ENCODE measurements at places on chromosomes 1 and 21.

DNA sequence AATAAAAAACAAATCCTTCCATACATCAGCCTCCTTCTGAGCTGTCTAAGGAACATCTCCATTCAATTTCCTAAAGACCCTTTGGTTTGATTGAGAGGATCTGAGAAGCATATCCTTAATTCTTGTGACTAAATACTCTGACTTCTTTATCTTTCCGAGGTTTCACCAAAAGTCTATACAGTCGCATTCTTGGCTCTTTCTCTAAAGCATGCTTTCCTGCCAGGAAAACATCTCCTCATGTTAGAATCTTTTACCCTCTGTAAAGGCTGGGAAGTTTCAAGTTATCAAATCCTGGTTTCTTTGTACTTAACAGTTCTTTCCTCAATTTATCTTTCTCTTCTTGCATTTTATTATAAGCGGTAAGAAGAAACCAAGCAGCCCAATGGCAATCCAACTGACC lies 630.4 kb downstream of the PTPRC start:
- DNase-seq = no peak

DNA sequence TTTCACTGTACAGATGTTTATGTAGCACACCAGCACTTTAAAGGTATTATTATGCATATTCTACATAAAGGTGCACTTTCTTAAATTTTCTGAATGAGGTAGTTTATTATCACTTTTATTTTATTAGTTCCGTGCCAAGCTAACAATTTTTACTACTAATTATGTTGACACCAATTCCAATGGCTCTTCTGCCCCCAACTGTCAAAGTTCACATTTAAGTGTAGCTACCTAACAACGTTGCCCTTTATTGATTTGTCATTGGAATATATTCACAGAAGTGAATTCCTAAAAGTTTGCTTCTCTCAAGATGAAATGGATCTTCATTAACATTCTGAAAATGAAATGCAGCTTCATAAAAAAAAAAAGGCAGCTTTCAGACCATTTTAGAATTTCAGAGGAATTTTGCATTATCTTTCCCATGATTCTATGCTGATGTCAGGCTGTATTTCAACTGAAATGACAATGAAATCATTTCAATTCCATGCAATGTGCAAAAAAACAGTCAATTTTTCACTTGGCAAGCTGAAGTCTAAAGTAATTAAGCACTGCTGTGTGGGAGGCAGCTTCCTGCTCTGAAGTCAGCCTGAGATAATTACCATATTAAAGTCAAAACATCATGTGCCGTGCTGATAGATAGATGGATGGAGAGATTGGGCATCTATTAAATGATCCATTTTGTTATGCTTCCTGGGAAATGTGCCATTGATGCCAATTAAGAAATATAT lies 229.2 kb downstream of the TTLL7 start:
- DNase-seq = no peak

- DNase-seq = no peak
These were observed 95.9 kb downstream of the PTPRU start for GRCh38 chr1:29332204-29332603.

DNA sequence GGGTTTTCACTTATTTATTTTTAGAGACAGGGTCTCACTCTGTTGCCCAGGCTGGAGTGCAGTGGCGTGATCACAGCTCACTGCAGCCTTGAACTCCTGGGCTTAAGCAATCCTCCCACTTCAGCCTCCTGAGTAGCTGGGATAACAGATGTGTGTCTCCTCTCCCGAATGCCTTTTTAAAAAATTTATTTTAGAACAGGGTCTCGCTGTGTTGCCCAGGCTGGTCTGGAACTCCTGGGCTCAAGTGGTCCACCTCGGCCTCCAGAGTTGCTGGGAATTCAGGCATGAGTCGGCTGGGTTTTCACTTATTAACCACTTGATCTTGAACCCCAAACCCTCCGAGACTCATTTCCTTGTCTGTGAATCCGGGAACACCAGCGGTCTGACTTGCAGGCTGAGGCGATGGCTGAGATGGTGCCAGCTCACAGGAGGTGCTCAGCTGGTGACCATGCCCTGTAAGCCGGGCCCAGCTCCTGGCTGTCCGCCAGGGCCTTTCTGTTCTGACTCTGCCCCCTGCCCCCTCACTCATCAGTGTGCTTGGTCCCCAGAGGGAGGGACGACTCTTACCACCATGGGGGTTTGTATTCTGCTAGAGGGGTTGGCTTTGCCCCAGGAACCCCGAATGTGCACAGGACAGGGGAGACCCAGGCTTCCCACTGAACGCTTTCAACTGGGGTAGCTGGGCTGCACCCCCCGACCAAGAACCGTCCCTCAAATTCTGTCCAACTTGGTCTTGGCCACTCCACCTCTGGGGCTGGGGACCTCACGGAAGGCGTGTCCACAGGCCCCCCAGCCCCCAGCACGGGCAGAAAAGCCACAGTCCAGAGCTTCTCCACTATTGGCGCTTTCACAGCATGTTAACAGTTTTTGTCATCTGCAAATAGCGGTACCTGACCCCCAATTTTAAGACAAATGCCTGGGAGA lies 22.5 kb downstream of the MMEL1 start:
- DNase-seq = no peak

DNA sequence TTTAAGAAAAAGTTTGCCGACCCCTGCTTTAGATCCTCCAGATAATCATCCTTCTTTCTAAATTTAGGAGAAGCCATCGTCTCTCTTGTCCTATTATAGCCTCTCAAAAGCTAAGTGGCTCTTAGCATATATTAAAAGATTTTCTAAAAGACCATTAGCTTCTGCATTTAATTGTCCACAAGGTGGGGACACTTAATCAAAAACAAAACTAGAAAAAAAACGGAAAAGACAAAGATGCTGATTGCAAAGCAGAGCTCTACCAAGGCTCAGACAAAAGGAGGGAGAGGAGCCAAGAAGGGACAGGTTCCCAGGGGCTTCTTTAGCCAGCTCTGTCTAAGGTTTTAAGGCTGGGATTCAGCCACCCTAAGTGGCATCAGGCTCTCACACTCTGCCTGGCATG lies 128.3 kb upstream of the HMGB4 start:
- no peak for DNase-seq

- no peak for DNase-seq
These were observed 26.7 kb downstream of the RC3H1 start for GRCh38 chr1:173995475-173995874.

DNA sequence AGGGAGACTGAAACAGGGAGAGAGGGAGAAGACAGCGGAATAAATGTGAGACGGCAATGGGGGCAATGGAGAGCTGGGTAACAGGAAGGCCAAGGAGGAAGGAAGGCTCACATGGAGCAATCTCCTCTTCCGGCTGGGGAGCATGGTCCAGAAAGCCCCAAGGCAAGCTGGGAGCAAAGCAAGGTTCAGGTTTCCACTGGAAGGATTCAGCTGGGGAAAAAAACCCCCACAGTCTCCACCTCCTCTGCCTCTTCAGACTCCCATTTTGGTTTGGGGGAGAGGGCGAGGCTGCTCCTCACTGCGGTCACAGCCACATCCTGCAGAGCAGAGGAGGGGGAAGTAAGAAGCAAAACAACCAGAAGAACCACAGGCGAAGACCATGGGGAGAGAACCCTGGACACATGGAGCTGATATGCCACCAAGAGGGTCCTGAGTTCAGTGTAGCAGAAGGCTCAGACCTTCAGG lies 650 bp downstream of the TNFAIP8L2 start:
- no peak for DNase-seq

- no peak for DNase-seq
These were observed 115.9 kb downstream of the OMA1 start for GRCh38 chr1:58430421-58431275.

- no peak for DNase-seq
These were observed 17.7 kb downstream of the KCNA2 start for GRCh38 chr1:110588486-110588885.

- no peak for DNase-seq
These were observed 2.5 kb downstream of the MR1 start for GRCh38 chr1:181036107-181036836.

GRCh38 chr1:234769986-234770795 lies 160.2 kb upstream of the IRF2BP2 start:
- no peak for DNase-seq

GRCh38 chr1:181159451-181160140 lies 71.1 kb downstream of the IER5 start:
- DNase-seq = no peak

DNA sequence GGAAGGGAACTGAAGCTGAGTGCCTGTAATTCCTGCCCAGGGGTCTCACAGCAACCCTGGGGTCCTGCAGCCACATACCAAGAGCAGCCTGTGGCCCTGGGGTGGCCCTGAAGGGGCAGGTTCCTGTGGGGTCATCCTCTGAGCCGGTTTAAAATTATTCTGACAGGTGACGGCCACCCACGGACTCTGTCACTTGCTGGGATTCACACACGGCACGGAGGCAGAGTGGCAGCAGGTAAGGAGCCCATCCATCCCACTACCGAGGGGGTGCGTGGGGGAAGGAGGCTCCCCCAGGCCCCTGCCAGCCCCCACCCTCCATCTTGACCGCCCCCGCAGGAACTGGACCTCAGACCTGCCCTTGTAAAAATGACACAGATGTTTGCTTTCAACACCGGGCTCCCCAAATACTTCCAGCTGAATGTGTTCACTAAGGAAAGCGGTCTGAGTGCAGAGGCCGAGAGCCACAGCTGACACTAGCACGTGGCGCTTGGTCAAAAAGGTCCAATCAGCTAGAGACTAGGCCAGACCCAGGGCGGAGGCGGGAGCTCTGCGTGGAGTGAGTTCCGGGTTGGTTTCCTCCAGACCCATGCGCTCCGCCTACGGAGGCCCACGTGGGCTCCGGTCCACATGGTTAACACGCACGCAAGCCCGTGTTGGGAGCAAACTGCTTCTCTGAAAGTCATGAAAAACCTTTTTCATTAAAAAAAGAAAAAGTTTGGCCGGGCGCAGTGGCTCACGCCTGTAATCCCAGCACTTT lies 10.0 kb downstream of the YBEY start:
- peak; percentile 46 for DNase-seq

GRCh38 chr1:9284061-9284460 lies 8.6 kb upstream of the SPSB1 start:
- DNase-seq = no peak

DNA sequence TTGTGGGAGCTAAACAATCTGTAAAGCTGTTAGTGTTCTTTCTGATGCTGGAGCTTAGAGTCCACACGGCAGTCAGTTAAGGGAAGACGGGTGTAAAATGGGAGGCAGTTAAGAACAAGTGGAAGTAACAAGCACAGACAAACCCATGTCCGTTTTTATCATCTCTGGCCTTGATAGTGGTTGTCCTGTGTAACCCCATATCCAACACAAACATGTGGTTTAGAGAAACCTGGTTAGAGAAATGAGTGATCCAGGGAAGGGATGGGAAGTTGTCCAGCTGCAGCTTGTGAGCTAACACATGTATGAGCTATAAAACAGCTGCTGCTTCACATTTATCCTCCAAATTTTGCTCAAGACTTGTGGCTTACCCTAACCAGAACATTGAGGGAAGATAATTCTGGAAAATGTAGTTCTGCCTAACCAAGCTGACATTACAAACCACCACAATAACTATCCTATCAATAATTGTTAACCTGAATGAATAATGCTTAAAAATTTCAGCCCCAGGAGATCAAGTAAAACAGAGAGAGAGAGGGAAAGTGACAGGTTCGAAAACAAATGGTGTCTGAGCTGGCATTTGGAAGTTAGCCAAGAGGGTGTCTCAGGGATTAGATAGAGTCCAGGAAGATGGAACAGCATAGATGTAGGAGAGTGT lies 10.6 kb upstream of the C1orf162 start:
- DNase-seq = no peak

- DNase-seq = no peak
These were observed 117.2 kb downstream of the CNIH3 start for GRCh38 chr1:224733027-224733911.

- DNase-seq = no peak
These were observed 54.1 kb upstream of the TRIM67 start for GRCh38 chr1:231107600-231108326.

DNA sequence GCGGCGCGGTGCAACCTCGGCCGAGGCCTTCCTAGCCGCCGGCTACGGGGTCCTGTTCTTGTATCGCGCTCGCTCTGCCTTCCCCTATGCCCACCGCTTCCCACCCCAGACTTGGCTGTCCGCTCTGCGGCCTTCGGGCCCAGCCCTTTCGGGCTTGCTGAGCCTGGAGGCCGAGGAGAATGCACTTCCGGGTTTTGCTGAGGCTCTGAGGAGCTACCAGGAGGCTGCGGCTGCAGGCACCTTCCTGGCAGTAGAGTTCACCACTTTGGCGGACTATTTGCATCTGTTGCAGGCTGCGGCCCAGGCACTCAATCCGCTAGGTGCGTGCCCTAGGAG lies 379 bp downstream of the PPCS start:
- peak; percentile 51 for DNase-seq

Data from frontal cortex (tissue), 4 donors.